Activated CD4-positive, CD25-positive, alpha-beta regulatory T cell treated with anti-CD3 and anti-CD28 coated beads, Interleukin-2, amount 50 U/mL, for 16 hours (primary cell): ENCODE measurements at places on chromosomes 7 and 10.

DNA sequence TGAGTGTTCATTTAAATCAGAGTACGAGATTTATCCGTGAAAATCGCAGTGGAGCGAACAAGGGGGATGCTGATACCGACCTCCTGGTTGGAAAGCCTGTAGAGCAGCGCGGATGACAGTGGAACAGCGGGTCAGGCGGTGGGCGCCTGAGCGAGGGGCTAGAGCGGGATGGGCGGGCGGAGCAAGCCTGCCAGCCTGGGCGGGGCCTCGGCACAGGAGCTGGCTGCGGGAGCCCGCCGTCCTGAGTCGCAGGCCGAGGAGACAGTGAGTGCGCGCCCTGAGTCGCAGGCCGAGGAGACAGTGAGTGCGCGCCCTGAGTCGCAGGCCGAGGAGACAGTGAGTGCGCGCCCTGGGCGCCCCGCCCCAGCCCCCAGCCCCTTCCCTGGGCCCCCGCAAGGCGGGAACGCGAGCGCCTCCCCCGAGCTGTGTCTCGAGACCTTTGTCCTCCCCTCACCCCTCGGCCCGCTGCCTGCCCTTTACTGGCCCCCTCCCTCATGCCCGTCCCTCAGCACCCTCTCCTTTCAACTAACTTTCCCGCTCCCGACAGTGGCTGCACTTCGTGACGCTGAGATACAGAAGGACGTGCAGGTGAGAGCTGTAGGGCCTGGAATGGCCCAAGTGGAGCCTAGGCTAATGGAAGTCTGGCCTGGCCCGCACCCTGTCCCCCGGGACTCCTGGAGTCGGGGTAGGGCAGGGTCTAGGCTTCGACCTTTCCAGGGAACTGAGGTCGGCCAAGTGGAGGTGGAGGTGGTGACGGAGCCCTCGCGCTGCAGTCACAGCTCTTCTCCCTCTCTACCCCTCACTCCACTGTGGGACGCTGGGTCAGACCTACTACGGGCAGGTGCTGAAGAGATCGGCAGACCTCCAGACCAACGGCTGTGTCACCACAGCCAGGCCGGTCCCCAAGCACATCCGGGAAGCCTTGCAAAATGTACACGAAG is at the start of gene AS3MT:
TSS of gene AS3MT (plus strand) at position 213 of the 941 bp plus-strand sequence. CDS start at position 336, 123 bp downstream.
- no peak for DNase-seq

DNA sequence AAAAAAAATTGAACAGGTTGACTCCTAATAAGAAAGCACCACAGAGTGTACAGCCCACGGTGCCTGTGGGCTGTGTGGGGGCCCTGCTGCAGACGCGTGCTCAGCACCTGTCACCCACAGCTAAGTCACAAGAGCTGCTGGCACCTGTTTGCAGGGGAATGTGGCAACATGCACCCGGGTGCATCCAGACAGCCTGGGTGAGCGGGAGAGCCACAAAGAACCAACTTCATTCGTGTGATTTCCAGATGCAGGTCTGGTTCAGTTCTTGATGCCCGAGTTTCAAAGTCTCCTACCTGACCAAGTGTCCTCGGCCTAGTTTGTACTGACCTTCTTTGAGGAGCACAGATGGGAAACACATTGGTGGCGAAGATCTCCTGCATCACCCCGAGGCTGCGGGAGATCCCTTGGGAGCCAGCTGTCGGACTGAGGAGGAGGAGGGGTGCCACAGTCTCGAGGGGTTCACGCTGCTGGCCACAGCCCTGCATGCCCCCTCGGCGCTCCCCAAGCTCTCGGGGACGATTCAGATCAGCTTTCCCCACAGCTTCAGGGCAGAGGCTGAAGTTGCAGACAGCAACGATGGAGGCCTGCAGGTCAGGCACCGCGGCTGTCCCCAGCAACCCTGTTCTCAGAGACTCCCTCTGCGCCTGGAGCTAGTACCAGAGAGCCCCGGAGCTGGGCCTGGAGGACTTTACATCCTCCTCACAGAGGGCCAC is 35.3 kb downstream of the AMZ1 start:
- DNase-seq = no peak

DNA sequence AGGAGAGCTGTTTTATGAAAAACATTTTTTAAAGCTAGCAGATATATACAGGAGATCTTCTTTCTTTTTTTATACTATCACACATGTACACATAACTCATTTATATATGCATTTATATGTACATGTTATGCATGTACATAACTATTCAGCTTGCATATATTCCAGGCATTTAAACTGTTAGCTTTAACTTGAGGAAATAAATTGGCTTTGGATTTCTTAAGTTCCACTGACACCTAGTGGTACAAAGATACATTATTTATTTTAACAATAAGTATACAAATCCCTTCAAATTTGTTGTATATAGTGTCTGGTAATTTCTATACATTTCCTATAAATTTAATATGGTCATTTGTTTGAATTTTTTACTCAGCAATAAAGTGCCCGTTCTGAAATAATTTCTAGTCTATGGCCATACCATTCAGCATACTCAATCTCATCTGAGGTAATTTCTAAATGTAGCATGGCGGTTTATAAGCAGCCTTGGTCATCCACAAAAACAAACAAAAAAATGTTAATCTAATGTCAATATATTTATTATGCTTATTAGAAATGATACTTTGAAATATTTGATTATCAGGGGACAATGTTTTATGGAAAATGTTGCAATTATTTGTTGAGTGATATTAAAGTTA is 11.6 kb downstream of the ZDHHC6 start:
- no peak for DNase-seq

- DNase-seq = no peak
These were observed 10.4 kb upstream of the CALML3 start for GRCh38 chr10:5514226-5514850.

DNA sequence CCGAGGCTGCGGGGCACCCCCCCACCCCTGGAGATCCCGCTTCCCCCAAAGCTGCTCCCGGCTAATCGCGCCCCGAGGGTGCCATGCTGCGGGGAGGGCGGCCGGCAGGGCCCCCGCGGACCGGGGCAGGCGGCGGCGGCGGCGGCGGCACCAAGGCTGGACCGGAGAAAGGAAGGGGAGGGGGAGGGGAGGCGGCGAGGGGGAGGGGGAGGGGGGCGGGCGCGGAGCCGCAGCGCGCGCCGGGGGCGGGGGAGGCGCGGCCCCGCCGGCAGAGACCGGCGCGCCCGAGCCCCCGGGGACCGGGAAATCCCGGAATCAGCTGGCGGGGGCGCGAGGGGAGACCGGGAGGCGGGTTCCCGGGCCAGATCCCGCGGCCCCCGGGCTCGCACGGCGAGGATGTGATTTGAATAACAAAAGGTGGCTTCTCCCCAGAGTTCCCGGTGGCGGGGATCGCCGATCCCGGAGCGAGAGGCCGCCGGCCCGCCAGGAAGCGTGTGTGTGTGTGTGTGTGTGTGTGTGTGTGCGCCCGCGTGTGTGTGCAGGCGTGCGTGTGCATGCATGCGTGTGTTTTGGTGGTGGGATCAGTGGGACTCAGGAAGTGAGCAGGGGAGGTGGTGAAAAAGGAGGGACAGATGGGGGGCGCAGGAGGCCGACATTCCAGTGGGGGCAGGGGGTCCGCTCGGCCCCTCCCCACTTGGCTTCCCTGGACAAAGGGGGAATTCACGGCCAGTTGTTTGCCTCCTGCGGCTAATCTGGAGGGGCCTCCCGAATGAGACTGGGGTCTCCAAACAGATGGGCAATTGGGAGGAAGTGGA is 99.5 kb downstream of the HIP1 start:
- no peak for DNase-seq

GRCh38 chr10:64515970-64516699 is 994.9 kb downstream of the REEP3 start:
- no peak for DNase-seq

DNA sequence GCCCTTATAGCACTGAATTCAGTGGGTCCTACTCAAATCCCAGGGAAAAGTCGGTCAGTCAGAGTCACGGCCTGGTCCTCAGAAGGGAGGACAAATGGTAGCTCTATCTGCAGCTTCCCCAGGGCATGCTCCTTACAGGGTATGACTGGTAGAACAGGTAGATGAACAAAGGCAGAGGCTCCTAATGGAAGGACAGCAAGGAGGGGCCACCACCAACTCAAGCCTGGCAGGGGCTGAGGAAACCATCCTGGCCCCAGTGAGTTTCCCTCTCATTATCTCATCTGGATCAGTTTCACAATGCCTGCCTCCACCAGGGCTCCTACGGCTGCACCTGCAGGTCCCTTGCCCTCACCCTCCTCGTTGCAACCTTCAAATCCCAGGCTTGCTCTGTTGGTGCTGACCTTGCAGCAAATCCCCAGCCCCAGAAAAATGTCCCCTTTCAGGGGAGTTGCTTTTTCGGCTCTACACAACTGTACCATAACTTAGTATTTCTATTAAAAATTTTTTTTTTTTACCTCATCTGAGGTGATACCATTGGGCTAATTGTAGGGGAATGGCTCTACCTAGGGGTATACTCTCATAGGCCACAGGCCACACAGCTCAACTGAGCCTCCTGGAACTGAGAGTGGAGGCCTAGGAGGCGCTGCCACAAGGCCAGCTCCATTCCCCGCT is 2.4 kb upstream of the MYO1G start:
- DNase-seq = no peak

GRCh38 chr7:2068693-2069471 is 163.9 kb downstream of the MAD1L1 start:
- no peak for DNase-seq

- no peak for DNase-seq
These were observed 26.4 kb upstream of the MSS51 start for GRCh38 chr10:73459683-73460314.

GRCh38 chr10:17123961-17124360 is 5.7 kb downstream of the CUBN start:
- no peak for DNase-seq

GRCh38 chr10:122040786-122041185 is 51.8 kb downstream of the TACC2 start:
- DNase-seq = no peak

DNA sequence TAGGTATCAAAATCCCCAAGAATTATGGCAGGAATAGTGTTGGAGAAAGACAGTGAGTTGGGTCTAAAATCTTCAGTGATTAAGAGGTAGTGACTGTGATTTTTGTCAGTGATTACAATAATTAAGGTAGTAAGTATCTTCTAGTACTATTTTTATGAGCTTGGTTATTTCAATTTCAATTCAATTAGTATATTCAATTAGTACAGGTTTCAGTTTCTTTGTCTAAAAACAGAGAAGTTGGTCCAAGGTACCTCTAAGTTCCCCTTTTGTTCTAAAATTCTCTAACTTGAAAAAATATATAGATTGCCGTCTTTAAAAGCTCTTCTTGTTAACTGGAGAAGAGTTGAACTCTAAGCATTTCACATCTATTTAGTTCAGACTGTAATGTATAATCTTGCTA is 82.9 kb downstream of the OTUD1 start:
- DNase-seq = no peak

GRCh38 chr7:127920787-127921438 is 110.3 kb downstream of the LRRC4 start:
- no peak for DNase-seq

DNA sequence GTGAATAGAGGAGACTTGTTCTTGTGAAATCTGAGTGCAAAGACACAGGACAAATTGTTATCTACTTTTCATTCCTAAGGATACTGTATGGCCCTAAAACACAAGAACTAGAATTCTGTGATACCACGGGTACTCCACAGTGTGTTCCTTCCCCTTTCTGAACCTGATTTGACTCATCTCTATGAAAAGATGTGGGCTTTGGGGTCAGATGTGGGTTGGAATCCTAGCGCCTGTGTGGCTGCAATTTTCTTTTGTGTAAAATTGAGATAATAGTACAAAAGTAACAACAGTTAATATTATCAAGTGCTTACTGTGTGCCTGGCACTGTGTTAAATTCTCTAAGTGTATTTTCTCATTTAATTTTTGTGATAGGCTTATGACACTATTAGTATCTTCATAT is 8.1 kb downstream of the SRGN start:
- no peak for DNase-seq

DNA sequence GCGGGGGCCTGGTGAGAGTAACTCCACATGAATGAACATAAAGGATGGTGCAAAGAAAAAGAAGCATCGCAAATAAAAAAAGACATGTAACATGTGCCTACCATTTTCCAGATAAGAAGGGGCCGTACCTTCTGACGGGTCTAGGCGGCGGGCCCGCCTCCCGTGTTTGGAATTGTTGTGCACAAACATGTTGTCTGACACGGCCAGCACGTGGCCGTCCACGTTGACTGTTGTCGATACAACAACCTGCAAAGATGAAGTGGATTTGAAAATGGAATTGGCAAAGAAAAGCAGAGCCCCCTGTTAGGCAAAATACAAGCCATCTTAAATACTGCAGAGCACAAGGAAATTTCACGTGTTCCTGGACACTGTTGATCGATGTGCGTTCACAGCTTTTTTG is 90.7 kb downstream of the EBF3 start:
- DNase-seq = no peak

DNA sequence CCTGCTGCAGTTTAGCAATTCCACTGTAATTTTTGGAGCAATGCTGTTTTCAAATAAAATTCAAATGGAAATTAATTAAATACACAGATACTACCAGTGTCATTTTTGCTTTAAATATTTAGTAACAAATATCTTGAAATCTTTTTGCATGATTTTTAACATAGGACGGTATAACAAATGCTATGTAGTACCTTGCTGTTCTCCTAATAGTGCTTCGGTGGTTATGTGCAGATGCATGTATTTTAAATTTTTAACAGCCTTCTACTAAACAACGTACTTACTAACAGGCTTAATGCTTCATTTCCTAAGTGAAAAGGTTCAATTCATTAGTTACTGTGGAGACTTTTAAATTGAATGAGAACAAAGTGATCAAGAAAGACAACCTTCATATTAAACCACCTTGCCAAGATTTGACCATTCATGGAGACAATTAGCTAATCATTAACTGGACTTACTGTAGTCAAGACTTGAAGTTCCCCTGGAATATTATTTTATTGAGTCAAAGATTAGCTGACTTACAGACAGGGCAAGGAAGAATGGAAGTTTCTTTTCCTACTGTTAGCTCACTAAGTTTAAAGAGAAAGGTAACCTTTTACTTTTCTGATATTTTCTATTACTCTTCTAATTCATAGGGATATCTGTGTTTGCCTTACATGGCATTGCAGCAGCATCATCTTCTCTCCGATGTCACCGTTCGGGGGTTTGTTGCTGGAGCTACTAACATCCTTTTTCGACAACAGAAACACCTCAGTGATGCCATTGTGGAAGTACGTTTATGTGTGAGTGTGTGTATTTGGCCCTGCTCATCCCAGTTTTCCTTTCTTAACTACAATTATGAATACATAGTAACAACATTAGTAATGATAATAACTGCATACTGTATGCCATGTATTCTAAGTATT is 74.3 kb downstream of the AVL9 start:
- no peak for DNase-seq

DNA sequence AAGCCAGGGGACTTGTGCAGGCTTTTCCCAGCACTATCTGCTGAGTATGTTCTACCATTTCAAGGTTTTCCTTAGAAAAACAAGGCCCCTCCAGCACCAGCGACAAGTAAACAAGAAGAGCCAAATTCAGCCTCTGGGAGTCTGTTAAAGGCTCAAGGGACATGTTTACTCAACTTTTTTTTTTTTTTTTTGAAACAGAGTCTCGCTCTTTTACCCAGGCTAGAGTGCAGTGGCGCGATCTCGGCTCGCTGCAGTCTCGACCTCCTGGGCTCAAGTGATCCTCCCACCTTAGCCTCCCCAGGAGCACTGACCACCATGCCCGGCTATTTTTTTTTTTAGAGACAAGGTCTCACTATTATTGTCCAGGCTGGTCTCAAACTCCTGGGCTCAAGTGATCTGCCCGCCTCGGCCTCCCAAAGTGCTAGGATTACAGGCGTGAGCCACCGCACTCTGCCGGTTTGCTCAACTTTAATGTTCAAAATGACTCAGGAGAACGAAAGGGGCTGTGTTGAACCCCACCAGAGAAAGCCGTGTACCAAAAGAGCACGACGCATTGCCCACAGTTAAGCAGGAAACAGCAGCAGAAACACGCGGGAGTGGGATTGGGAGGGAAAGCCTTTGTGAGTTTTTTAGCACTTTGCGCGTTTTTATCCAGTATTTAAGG is 772 bp downstream of the PRDX3 start:
- no peak for DNase-seq

GRCh38 chr10:126647116-126647515 is 23.4 kb downstream of the C10orf90 start:
- no peak for DNase-seq
